ENCODE measurements at places on chromosomes 3 and 15.

DNA sequence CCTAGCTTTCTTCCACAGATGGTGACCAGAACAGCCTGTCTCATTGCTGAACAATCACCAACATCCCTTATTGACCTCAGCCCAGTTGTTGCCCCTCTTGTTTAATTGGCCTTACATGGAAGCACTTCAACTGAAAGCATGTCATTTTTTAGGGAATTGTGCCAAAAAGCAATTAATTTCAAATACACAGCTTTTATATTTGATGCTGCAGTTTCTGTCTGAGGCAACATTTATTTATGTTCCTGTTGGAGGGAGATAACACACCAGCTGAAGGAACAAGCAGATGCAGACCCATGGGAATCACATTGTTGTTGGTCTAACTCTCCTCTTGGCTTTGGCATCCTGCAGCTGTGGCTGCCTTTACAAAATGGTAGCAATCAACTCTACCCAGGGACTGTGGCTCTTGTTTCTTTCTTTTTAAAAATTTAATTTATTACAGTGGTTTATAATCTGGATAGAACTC lies 498.1 kb upstream of the RGMA start:
- DNase-seq: no peak

- no peak for DNase-seq
These were observed 92.1 kb downstream of the IGF2BP2 start for GRCh38 chr3:185732782-185733181.

DNA sequence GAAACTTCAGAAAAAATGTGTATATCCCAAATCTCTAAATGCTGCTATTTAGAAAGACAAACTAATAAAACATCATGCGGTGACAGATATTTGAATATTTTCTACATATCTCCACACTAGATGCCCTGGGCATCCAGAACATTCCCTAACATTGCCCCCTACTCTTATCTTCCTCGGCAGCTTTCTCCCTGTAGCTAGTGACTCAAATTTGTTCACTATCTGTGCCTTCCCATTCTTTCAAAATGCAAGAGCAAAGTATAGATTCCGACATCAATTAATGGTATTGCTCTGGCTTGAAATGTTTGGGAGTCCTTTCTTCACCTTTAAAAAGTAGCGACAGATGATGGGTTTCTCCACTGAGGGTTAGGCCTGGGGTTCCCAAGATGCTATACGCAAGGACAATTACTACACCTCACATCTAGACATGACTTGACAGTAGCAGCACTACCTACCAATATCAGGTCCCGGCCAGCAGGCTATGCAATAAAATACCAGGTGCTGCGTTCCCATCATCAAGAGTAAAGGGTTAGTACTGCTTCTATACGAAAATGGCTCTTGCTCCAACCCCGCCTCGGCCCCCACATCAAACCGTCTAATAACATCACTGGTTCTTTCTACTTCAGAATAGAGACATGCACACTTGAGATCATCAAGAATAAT lies 631 bp downstream of the UBR1 start:
- no peak for DNase-seq

DNA sequence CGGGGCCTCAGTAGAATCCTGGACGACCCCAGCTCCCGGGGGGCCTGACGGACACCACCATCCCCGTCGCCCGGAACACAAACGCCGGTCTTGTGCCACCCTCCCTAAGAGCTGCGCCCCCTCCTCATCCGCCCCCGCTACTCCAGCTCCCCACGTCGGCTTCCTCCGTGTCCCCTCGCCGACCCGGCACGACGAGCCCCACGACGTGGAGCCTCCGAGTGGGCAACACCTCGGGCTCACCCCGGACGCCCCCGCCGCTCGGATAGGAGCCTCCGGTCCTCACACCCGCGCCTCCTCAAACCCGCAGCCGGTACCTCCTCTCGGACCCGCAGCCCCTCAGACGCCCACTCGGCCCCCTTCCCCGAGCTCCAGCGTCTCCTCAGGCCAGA lies 525 bp downstream of the NPTN start:
- DNase-seq: no peak

- DNase-seq: no peak
These were observed 21.2 kb downstream of the ARL13B start for GRCh38 chr3:94001191-94001590.

DNA sequence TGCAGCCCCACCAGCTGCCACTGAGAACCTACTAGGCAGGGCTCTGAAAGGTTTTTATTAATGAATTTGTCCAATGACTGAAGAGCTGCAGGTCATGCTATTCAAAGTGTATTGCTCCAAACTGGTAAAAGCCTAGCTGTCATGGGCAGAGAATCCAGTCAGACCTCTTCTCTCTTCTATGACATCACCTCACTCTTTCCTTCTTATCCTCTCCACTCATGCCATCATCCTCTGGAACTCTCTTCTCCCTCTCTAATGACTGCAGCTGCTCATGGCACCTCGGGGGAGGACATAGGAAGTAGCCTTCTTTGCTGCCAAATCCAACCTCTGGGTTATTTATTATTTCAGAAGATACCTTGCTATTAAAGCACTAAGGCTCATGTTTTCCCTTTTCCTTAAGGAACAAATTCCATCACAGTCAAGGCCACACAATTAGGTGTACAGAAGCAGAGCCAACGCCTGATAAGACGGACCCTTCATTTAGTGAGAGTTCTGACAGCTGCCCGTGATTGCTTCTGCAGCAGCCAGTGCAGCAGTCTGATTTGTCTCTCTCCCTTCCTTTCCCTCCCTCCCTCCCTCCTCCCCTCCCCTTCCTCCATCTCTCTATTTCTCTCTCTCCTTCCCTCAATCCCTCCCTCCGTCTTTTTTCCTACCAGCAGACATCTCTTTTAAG lies 87.0 kb upstream of the ONECUT1 start:
- no peak for DNase-seq

GRCh38 chr3:119781330-119782198 lies at the start of gene NR1I2:
Gene NR1I2, plus strand, starts transcription at chr3:119782101.
- no peak for DNase-seq

GRCh38 chr3:159080256-159080655 lies 278.4 kb downstream of the MFSD1 start:
- DNase-seq: no peak

DNA sequence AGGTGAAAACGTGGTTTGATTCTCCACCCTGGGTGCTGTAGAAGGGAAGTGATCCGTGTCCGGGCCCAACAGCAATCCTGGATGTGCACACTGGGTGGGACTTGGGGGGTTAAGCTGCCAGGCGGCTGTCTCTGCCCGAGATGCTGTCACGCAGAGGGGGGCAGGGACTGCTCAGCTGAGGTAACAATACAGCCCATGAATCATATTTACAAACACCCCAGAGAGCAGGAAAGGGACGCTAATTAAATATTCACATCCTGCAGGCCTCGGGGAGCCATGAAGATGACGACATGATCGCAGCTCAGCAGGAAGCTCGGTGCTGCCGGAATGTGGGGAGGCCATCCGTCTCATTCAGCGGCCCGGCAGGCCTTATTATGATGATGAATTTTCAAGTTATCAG lies 17.9 kb upstream of the CRABP1 start:
- DNase-seq: no peak

- DNase-seq: peak; percentile 91
These were observed 8.9 kb downstream of the ECE2 start for GRCh38 chr3:184284696-184285095.

DNA sequence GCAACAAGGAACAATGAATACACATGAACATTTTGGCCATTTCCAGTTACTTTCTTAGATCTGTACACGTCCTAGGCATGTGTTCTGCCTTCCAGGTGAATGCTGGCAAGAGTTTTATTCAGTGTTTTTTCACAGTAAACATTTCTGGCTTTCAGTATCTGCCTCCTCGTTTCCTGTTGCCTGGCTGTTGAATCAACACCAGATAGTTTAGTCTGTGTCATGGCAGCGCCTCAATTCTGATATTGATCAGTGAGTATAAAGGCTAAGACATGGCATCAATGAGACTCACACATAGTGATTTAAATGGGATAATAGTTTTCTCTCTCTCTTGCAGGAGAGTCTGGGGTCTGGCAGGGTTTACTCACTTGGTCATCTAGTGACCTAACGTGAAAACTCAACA lies 266.9 kb upstream of the SLCO3A1 start:
- DNase-seq: no peak

GRCh38 chr3:187971629-187972028 lies 182.3 kb upstream of the LPP start:
- no peak for DNase-seq

- no peak for DNase-seq
These were observed 205.6 kb upstream of the SGO1 start for GRCh38 chr3:20391644-20392043.

GRCh38 chr3:71579935-71580406 lies 3.6 kb downstream of the FOXP1 start:
- DNase-seq: no peak

DNA sequence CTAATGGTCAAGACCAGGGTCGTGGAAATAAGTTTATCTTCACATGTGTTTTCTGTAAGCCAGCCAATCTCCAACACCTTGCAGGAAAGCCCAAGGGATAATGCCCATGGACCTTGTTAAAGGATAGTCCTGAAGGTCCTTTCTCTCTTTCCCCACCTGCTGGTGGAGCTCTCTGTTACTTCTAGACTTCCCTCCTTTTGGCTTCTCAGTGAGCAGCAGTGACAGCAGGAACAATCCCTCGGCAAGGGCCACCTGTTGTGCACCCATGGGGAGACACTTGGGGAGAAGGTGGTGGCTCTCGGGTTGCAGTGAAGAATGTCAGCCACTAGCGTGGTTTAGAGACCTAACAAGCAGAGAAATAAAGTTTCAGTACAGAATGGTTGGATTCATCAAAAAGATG lies 84.0 kb upstream of the OSBPL11 start:
- DNase-seq: no peak
